Stimulated activated CD4-positive, alpha-beta T cell treated with anti-CD3 and anti-CD28 coated beads, Interleukin-1b, Interleukin-23, amount 100 ng/mL, for 1 hour (primary cell): ENCODE measurements at places on chromosomes 4 and X.

GRCh38 chrX:101708163-101708562, 48.5 kb upstream of the ARMCX2 start:
- DNase-seq: no peak

DNA sequence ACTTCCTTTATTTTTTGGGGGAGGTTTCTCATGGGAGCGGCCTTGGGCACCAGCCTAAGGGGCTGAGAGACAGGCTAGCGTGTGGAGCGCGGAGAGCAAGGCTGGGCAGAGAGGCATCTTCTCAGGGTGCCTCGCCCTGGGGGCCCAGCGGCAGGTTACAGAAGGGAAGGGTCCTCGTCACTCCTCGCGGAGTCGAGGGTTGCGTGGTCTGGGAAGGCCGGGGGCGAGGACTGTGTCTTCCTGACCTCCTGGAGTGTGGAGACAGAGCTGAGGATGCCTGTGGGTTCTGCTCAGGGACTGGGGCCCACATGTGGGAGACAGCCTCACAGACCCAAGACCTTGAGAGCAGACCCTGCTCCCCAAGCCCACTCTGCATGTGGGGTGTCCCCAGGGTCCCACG, 79.6 kb upstream of the LRPAP1 start:
- no peak for DNase-seq

DNA sequence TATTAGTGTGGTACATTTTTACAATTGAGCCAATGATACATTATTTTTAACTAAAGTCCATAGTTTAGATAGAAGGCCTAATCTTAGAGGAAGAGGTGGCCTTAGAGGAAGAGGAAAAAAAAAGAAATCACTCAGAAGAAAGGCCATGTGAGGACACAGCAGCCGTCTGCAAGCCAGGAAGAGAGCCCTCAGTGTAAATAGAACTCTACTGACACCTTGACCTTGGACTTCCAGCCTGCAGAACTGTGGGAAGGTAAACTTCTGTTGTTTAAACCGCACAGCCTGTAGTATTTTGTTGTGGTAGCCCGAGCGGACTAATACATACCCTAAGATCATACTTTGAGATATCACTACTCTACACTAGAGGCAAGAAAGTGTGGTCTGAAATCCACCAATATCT, 5.1 kb upstream of the KCNIP4 start:
- DNase-seq: no peak

DNA sequence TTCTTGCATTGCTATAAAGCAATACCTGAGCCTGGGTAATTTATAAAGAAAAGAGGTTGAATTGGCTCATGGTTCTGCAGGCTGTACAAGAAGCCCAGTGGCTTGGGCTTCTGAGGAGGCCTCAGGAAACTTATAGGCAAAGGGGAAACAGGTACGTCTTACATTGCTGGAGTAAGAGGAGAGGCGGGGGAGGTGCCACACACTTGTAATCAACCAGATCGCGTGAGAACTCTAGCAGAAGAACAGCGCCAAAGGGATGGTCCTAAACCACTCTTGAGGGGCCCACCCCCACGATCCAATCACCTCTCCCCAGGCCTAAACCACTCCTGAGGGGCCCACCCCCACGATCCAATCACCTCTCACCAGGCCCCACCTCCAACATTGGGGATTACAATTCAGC, 50.6 kb upstream of the SHOX start:
- no peak for DNase-seq

DNA sequence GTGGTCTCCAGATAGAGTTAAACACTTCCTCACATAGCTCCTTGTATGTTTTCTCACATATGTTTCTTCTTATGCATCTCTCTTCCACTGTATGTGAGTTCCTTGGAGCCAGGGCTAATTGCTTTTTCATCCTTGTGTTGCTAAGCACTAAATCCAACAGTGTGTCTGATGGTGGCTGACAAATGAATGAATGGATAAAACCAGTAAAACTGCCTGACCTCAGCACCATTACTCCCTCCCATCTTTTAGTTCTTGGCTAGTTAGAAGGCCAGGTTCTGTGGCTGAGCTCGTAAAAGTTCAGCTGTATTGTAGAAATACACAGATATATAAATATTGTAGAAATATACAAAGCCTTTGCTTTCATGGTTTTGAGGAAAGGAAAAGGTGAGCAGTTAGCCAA, 50.4 kb downstream of the ARX start:
- DNase-seq: no peak

DNA sequence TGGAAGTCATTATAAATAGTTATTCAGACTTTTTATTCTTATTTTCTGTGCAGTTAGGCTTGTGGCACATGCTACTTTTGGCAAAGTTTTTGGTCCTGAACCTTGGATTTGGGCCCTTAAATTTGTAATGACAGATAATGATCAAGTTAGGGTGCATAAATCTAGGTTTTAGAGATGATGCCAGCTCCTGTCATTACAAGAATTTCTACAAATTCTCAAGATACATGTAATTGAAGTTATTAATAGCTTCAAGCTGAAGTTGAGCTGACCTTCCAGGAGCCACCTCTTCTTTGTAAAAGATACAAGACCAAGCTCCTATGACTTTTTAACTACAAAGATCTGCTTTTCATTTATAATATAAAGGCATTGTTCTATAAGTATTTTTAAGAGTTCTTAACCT, 255.6 kb upstream of the UGT8 start:
- no peak for DNase-seq

DNA sequence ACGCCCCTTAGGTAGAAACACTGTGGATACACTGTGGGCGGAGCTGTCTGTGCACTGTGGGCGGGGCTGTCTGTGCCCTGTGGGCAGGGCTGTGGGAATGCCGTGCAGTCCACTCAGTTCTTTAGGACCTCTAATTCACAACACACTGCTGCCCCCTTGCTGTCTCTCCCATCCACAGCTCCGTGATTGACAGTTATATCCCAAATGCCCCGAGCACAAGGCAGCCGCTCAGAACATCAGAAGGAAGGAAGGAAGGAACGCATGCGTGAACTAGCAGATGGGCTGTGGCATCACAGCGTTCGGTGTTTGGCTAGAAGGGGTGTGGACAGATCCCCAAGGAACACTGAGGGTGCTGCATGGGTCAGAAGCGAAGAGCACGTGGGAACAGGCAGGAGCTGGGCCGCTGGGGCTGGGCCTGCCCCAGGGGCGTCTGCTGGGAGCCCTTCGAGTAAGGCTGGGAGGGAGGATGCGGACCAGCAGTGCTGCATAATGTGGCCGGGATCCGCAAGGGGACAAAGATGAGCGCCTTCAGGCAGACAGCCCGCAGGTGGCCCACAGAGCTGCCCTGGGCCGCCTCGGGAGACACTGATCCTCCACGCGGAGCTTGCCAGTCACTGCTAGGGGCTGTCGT, 29.8 kb downstream of the ACOX3 start:
- DNase-seq: no peak

DNA sequence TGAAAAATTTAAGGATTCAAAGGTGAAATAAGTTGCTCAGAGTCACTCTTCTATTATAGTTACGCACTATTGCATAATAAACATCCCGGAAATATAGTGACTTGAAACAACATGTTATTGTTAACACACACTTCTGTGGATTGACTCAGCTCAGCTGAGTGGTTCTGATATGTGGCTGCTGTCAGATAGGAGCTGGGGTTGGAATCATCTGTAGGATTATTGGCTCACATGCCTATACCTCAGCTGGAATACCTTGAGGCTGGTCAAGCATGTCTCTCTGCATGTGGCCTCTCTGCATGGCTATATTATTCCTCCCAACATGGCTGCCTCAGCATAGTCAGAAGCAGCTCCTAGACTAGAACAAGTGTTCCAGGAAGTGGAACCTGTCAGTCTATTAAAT, 486.7 kb upstream of the MAGEB2 start:
- DNase-seq: no peak

DNA sequence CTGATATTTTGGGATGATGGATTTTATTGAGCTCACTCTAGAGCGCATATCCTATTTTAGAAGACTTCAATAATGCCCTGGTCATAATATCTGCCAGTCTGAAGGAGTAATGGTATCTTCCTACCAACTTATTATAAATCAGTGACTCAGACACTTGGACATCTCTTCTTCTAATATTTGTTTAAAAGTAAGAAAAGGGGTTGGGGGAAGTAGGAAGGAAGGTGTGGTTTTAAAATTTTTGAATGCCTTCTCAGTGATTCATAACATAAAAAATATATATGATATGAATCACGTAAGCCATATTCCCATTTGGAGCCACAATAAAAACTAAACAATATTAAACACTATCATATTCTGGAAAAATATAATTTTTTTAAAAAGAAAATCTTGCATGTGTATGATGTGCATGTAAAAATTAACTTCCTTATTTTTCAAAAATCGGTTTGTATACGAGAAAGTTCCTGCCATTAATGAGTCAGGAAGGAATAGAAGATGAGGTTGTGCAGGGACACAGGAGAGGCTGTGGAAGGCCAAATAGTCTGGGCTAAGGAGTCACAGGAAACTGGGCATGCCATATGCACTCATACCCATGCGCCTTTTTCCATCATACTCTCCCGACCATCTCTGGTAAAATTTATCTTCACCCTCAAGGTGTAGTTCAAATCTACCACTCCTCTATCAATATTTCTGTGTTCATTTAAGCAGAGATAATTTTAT, 286.5 kb downstream of the EPHA5 start:
- no peak for DNase-seq

GRCh38 chr4:7196736-7197135, 4.4 kb downstream of the SORCS2 start:
- DNase-seq: no peak

GRCh38 chr4:182019148-182019652, 224.0 kb upstream of the TENM3 start:
- no peak for DNase-seq

- DNase-seq: no peak
Observed at GRCh38 chr4:140343303-140343702, 30.1 kb upstream of the SCOC start.

DNA sequence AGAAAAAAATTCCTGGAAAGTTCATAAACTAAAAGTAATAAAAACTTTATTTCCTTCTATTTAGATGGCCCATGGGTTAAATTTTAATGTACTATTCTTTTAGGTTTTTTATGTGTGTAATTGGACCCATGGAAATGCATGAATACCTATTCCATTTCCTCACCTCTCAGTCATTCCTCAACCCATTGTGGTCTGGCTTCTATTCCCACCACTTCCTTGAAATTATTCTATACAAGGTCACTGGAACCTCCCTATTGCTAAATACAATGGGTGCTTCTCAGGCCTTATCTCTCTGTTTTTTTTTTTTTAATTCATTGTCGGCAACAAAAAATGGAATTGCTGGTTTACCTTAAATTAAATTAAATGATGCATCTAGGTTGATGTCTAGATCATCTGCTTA, 17.2 kb downstream of the SLC39A8 start:
- DNase-seq: no peak

- DNase-seq: no peak
Observed at GRCh38 chrX:136728393-136728792, 52.3 kb downstream of the ARHGEF6 start.

GRCh38 chrX:155028877-155029291, 2.2 kb downstream of the FUNDC2 start:
- DNase-seq: no peak

GRCh38 chrX:99421796-99422195, 988.3 kb downstream of the PCDH19 start:
- no peak for DNase-seq

GRCh38 chr4:8725071-8725841, 132.7 kb downstream of the CPZ start:
- no peak for DNase-seq

- DNase-seq: no peak
Observed at GRCh38 chr4:15689540-15689939, 7.9 kb downstream of the FAM200B start.

DNA sequence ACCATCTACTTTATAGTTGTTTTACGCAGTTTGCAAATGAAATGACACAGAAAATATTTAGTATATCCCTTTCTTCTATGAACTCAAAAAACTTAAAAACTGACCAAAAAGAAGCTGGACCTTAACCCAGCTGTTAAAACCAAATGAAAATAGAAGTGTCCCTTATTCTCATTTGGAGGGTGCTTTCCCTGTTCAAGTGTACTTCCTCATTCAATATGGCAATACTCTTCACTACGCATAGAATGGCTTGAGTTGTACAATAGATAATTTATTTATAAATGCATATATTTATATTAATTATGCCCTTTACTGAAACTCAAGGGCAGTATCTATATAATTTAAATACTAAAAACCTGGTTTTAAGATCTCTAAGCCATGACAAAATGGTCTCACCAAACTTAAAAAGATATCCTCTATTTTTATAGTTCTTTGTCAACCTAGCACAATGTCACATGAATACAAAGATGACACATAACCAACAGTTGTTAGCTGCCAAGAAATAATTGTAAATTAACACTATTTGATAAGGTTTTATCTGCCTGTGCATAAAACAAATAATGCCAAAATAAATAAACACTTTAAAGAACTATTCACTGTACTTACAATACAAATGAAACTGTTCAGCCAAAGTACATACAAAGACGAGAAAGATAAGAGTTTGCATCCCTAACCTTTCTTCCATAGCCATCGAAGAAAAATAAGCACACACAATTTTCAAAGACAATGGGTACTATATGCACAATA, 25.2 kb downstream of the YTHDC1 start:
- no peak for DNase-seq
